HL-60 (cell line): ENCODE measurements at places on chromosomes 1 and 21.

GRCh38 chr1:39981945-39982344 lies 27.0 kb downstream of the MFSD2A start:
- no peak for DNase-seq

- DNase-seq, result no peak
Measured at GRCh38 chr1:108824051-108824450, 32.8 kb downstream of the AKNAD1 start.

GRCh38 chr1:197797010-197797409 lies 21.7 kb upstream of the DENND1B start:
- DNase-seq, result no peak

- peak; percentile 56 for DNase-seq
Measured at GRCh38 chr21:43812139-43812821, 22.9 kb downstream of the RRP1 start.

DNA sequence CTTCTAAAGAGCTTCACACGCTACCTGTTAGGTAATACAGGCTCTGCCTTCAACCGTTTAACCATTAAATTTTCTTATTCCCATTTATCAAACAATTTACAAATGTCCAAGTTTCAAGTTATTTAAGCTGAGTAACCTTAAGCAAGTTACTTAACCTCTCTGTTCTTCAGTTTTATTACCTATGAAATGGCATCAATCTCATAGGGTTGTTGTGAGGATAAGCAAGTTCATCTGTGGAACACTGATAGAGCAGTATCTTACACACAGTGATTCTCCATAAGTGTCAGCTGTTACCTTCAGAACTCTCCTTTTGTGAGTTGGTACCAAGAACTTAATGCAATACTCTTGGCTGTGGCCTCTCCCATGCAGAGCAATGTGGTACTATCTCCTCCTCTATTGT lies 40.0 kb downstream of the GRIK3 start:
- DNase-seq, result no peak

- DNase-seq, result no peak
Measured at GRCh38 chr21:41973427-41973831, 19.6 kb upstream of the C2CD2 start.

DNA sequence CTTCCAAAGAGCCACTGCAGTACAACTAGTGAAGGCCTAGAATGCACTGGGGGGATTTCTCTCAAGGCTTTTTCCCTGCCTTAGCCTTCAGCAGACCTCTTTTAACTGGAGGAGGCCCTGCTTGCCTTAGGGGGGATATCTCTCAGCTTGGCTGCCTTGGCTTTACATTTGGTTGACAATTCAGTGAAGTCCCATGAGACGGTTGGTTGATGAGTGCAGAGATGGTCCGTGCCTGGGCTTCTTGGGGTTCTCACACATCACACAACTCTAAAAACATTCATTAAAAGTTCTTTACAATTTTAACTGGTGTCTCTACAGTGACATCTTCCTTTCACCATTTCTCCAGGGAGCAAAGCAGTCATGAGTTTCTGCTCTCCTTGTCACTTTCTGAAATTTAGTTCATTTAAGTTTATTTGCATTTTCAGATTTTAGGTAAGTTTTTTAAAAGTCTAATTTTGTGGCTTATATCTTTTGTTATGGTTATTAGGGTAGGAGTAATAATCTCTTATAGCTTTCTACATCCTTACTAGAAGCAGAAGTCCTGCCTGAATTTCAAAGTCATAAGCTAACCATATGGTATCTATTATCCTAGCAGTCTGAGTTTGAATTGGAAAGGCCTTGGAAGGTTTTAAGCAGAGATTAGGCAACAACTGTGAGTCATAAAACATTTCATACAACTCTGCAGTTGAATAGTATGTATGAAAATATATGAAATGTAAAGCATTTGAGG lies 487.6 kb downstream of the DPYD start:
- DNase-seq, result no peak

DNA sequence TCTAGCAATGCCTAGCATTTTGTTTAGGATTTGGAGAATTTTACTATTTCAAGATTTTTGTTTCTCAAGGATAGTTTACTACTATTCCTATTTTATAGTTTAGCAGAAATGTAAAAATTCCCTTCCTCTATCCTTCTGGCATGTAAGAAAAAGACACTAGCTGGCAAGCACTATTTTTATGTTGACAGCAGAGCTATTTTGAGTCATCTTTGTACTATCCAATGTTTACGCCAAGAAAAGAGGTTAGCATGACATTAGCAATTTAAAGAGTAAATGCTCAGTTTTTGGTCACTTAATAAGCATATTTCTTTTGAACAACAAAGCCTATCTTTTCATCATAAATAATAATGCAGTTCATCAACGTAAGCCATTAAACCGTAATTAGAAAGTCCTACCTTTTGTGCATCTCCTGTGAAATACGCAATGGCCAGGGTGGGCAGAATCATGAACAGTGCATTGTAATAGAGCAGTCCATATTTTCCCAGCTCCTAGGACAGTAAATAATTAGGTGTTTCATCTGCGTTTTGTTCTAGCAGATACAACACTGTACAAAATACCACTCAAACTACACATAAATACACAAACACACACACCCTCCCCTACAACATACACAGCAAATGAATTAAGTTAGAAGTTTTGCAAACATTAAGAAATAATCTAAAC lies 12.0 kb downstream of the SLC35D1 start:
- DNase-seq, result no peak

DNA sequence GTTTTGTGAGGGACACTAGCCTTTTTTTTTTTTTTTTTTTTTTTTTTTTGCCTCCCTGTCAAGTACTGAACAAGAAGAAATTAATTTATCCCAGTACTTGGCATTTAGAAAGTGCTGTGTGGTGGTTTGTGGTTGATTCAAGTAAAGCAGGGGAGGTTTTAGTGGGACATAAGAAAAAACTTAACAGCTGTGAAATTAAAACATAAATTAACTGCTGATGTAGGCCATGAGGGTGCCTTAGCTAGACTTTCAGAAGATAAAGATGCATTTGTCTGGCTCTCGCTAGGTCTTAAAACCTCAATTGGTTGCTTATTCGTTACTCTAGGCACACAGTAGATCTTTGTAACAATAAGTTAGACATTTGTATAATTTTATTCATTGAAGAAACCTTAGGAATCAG lies 52.3 kb downstream of the SPATA46 start:
- DNase-seq, result no peak

- DNase-seq, result peak; percentile 52
Measured at GRCh38 chr1:203796236-203796605, 798 bp downstream of the ZBED6 start.

GRCh38 chr1:244011271-244011670 lies 39.8 kb upstream of the ZBTB18 start:
- no peak for DNase-seq

GRCh38 chr1:114259511-114260160 lies 106.0 kb upstream of the SYT6 start:
- DNase-seq, result no peak

- no peak for DNase-seq
Measured at GRCh38 chr1:187696073-187696472, 867.3 kb downstream of the PLA2G4A start.

GRCh38 chr1:240090014-240090413 lies 1.7 kb upstream of the FMN2 start:
- DNase-seq, result no peak

GRCh38 chr1:180923021-180923841 lies 10.5 kb downstream of the KIAA1614 start:
- no peak for DNase-seq

GRCh38 chr1:20188455-20188817 lies 2.1 kb upstream of the PLA2G2C start:
- no peak for DNase-seq

DNA sequence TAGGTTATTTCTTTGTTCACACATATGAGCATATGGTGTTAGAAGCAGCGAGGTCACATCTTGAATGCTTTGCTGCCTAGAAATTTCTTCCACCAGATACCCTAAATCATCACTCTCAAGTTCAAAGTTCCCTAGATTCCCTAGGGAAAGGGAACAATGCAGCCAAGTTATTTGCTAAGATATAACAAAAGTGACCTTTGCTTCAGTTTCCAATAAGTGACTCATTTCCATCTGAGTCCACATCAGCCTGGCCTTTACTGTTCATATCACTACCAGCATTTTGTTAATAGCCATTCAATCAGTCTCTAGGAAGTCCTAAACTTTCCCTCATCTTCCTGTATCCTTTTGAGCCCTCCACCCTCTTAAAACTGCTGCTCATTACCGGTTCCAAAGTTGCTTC lies 1502.5 kb downstream of the KCNT2 start:
- DNase-seq, result no peak

DNA sequence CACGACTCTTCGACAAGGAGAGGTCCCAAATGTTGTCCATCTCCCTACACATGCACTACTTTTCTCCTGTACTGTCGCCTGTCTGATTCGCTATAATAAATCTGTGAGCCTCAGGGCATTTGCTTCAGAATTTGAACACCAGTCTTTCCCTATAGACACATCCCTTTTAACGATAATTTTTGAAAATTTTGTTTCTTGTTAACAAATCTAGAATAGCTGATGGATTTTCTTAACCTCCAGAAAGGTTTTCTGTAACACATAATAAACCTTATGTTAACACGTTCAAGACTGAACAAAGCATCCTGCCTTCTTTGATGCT lies 704 bp downstream of the CAPZA1 start:
- no peak for DNase-seq

DNA sequence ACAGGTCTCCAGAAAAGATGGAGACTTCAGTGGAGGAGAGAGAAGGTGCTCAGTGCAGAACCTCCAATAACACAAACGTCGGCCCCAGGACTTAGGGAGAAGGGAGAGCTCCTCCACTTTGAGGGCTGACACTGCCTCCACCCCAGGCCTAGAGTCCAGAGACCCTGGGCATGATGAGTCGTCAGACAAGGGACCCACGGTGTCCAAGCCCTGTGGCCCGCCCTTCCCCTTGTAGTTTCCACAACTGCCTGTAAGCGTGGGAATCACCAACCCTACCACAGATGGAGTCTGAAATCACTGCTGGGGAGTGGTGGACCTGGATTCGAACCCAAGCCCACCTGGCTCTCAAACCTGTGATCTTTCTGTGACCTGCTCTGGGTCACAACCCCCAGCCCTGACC lies 281.1 kb downstream of the NPHP4 start:
- DNase-seq, result no peak

DNA sequence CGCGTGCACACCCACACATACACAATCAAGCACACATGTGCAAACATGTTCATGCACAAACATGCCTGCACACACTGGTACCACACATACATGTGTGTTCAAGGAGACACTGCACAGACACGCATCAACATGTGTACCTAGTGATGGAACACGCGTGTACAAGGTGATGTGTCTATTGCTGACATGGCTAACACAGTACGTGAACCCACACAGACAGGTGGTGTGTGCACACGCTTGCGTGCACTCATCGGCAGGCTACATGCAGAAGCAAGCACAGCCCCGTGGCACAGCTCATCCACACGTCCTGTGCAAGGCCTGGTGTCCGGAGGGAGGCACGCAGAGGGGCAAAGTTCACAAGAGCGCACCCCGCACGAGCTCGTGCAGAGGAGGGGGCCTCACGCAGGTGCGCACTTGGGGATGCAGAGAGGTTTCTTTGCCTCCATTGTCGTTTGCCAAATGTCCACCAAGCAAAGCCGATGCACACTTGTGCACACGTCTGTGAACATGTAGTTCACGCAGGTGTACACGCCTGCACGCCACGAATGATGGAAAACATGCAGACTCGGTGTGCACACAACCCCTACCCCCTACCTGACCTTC lies 969 bp downstream of the ACAP3 start:
- no peak for DNase-seq

DNA sequence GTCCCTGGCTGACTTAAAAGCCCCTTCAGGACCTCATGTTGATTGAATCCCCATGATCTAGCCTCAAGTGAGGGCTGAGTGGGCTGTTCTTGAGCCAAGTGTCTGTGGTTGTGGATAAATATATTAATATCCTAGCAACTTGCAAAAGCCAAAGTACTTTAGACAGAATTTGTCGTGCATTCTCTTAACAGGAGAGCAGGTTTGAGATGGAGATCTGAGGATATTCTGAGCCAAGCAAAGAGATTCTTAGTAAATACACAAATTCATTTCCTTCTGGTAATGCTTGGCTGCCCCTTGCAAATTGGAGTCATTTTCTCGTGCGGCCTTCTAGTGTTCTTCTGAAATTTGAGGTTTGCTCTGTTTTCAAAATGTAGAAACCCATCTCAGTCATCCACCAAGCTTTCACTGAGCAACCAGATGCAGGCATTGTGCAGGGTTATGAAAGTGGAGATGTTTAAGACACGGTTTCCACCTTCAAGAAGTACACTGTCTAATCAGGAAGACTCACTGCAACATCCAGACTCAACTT lies 242.1 kb upstream of the JUN start:
- no peak for DNase-seq

- DNase-seq, result no peak
Measured at GRCh38 chr1:43703836-43704235, 3.5 kb upstream of the ST3GAL3 start.

DNA sequence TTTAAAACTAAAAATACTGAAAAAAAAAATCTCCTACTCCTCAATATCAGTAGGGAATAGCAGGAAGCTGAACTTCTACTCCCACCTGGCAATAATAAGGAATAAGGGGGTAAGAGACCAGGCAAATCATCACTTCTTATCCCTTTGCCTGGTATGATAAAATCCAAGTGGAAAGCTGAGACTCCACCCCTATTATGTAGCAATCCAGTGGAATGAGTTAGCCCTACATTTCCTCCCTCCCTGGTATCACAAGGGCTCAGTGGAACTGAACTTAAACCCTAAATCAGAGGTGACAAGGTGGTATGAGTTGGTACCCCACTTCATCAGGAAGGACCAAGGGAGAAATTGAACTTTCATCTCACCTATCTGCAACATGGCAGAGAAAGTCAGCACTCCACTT lies 25.7 kb downstream of the TRIM33 start:
- DNase-seq, result no peak

GRCh38 chr1:110477041-110477440 lies 26.1 kb downstream of the PROK1 start:
- no peak for DNase-seq

- DNase-seq, result no peak
Measured at GRCh38 chr1:1082239-1082775, 8.2 kb upstream of the RNF223 start.

GRCh38 chr1:6822530-6823359 lies 37.5 kb downstream of the CAMTA1 start:
- DNase-seq, result no peak

GRCh38 chr21:45017039-45017960 lies 57.1 kb upstream of the ADARB1 start:
- DNase-seq, result no peak

DNA sequence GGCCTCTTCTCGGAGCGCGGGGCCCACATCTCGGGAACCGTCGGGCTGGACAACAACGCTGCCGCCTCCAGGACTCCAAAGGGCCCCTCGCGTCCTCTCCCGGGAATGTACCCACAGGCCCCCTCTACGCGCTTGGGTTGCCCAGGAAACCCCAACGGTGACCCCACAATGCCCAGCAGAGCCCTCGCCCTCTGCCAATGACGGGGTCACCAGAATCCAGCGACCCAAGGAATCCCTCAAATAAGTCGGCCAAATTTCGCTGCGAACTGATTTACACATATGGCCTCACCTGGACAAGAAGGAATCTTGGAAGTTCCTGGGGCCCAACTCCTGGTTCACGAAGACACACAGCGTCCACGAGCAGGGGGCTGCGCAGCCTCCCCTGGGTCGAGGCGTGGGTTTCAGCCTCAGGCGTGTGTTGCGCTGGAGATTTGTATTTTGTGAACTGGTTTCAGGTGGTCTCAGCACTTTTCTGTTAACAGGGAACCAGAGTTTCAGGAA lies 78.1 kb downstream of the DESI2 start:
- DNase-seq, result no peak

- no peak for DNase-seq
Measured at GRCh38 chr1:101247404-101248287, 10.8 kb downstream of the S1PR1 start.
